D341Med (cell line): ENCODE measurements at places on chromosomes 7 and 10.

- DNase-seq = no peak
Observed at GRCh38 chr7:76060842-76061241, 12.9 kb downstream of the MDH2 start.

DNA sequence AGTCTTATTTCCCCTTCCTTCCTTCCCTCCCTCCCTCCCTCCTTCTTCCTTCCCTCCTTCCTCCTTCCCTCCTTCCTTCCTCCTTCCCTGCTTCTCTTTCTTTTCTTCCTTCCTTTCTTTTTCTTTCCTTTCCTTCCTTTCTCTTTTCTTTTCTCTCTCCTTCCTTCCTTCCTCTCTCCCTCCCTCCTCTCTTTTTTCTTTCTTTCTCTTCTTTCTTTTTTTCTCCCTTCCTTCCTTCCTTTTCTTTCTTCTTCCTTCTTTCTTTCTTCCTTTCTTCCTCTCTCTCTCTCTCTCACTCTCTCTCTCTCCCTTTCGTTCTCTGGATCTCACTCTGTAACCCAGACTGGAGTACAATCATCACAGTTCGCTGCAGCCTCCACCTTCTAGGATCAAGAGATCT is 6.2 kb downstream of the TMEM130 start:
- no peak for DNase-seq

GRCh38 chr7:123652406-123652805 is 3.3 kb upstream of the LMOD2 start:
- no peak for DNase-seq

DNA sequence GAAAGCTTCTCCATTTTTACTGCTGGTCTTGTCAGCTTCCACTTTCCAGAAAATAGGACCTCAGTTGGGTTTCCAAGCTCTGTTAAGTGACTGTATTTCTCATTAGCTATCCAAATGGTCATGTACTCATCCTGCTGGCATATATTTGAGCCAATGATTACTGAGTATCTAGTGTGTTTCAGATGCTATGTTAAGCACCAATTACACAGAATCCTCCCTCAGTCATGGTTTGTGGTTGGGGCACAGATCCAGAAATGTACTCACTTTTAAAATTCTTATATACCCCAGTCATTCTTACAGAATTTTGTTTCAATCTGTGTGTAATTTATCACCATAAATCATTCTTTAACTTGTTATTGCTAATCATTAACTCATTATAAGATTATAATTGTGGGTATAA is 362.3 kb upstream of the MTPN start:
- no peak for DNase-seq

DNA sequence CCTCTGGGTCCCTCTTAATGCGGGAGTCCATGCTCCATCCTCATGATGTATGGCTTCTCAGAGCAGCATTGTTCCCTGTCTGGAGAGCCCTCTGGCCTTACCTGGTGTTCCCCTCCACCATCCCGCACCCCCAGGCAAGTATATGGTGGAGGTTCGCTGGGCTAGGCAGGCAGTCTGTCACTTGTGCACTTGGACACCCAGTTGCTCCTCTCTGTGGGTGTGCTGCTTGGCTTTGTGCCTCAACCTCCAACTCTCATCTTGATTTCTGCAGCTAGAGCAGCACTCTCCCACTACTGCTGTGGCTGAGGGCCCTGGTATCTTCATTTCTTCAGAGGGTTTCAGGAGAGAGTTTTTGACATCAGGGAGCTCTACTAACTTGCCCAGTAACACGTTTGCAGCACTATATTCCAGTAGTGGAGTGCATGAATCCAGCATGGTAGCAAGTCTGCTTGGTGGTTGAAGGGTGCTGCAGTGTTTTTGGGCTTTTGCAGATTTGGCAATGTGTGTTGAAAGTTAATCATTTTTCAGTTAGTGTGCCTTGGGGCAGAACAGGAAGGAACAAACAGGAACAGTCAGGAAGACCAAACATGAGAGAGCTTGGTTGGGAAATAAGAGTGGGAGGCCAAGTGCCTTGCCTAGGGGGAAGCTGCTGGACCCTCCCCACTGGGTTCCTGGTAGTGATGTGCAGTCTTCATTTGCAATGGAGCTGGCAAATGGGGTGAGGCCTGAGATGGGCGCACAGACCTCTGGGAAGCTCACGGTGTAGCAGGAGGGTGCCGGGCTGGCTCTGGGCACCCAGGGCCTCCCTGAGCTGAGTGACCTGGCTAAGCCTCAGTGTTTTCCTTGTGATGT is 37.4 kb downstream of the TSPAN14 start:
- no peak for DNase-seq

- DNase-seq = no peak
Observed at GRCh38 chr10:70914316-70914864, 26.0 kb upstream of the PCBD1 start.

- DNase-seq = no peak
Observed at GRCh38 chr7:134712196-134712595, 65.5 kb downstream of the BPGM start.

DNA sequence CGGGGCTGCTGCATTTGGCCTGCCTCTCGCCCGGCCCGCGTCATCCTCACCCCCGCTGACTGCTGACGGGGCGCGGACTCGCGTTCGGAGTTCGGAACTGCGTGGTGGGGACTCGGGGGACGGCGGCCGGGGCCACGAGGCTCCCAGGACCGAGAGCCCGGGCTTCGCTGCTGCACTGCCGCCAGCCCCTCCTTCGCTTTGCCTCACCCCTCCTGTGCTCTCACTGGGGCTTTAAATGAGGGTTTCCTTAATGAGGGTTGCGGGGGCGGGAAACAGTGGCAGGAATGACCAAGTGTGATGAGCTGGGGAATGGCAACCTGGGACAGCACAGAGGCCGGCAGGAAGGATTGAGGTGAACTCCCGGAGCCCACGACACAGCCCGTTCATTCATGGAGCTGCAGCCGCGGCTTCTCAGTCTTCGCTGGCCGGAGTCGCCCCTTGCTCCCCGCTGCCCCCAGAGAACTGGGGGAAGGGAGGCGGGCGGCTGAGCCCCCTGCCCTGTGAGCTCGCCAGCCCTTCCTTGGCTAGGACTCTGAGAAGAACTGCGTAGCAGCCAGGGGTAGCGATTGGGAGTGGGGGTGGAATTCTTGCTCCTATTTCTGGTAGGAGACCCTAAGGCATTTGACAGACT is 1.5 kb upstream of the LRRC4 start:
- no peak for DNase-seq

DNA sequence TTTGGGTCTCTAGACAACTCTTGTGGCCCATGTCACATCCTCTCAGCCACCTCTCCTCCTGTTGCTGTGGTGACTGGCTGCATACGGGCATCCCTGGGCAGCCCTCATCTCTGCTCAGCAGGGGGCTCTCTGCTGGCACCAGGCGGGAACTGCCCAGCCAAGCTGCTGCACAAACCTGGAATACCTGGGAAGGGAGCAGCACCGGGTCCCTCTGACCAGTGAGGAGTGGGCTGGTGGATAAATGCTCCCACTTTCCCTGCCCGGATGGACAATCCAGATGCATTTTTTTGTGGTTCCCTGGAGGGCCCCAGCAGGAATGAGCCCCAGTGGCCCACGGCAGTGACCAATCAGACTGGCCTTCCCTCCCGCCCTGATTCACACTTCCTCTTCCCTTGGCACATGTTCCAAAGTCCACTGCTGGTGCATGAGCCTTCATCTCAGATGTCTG is 21.9 kb downstream of the GRID1 start:
- DNase-seq = no peak

DNA sequence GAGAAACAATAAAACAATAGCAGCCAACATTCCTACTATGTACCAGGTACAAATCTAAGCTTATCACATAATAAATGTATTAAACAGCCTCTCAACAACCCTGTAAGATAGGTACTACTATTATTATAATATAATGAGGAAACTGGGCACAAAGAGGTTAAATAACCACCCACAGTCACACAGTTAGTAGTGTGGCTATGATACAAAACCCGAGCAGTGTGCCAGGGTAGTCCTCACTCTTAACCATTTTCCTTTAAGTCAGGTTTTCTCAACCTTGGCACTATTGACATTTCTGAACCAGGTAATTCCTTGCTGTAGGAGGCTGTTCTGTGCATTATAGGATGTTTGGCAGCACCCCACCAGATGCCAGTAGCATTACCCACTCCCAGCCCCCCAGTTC is 48.8 kb downstream of the DNAJC1 start:
- no peak for DNase-seq
